T-helper 22 cell (primary cell): ENCODE measurements at places on chromosomes 13 and 19.

DNA sequence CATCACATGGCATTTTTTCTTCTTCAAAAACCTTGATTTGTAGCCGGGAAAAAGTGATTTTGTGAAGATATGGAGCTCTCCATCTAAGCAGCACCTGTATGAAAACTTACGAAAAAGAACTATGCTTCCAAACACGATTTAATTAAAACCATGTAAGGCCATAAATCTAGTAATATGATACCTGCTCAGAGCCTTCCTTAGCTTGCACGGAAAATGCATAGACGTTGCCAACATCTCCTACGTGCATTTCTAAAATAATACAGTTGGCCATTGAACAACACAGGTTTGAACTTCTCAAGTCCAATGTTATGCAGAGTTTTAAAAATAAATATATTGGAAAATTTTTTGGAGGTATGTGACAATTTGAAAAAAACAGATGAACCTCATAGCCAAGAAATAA, 59.1 kb upstream of the RNF113B start:
- no peak for DNase-seq

DNA sequence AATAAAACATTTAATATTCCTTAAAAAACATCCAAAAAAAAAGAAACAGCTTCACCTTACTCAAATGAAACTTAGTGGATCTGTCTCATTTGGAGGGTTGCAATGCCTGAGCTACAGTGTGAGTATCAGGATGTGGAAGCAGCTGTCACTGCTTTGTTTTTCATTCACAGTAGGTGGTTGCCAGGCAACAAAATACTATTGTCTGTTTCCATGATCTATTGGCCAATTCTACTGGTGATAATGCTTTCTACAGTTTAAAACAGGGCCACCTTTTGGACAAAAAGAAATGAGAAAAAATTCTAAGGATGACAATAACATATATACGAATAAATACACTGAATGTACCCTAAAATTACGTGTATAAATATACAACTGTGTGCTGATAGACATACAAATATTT, 3.0 kb downstream of the ENOX1 start:
- DNase-seq: no peak

- DNase-seq: no peak
Observed at GRCh38 chr13:111202745-111203144, 87.6 kb downstream of the ARHGEF7 start.

GRCh38 chr19:55111238-55111831, 6.1 kb downstream of the PPP1R12C start:
- DNase-seq: no peak

DNA sequence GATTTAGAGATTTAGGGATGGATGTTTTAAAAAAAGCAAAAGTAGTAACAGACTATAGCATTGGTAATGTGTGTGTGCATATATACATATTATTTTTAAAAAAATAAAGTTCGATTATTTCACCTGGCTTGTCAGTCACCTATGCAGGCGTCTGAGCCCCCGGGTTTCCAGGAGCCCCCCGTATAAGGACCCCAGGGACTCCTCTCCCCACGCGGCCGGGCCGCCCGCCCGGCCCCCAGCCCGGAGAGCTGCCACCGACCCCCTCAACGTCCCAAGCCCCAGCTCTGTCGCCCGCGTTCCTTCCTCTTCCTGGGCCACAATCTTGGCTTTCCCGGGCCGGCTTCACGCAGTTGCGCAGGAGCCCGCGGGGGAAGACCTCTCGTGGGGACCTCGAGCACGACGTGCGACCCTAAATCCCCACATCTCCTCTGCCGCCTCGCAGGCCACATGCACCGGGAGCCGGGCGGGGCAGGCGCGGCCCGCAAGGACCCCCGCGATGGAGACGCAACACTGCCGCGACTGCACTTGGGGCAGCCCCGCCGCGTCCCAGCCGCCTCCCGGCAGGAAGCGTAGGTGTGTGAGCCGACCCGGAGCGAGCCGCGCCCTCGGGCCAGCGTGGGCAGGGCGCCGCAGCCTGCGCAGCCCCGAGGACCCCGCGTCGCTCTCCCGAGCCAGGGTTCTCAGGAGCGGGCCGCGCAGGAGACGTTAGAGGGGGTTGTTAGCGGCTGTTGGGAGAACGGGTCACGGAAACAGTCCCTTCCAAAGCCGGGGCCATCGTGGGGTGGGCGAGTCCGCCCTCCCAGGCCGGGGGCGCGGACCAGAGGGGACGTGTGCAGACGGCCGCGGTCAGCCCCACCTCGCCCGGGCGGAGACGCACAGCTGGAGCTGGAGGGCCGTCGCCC, 840 bp upstream of the CCNA1 start:
- DNase-seq: no peak

DNA sequence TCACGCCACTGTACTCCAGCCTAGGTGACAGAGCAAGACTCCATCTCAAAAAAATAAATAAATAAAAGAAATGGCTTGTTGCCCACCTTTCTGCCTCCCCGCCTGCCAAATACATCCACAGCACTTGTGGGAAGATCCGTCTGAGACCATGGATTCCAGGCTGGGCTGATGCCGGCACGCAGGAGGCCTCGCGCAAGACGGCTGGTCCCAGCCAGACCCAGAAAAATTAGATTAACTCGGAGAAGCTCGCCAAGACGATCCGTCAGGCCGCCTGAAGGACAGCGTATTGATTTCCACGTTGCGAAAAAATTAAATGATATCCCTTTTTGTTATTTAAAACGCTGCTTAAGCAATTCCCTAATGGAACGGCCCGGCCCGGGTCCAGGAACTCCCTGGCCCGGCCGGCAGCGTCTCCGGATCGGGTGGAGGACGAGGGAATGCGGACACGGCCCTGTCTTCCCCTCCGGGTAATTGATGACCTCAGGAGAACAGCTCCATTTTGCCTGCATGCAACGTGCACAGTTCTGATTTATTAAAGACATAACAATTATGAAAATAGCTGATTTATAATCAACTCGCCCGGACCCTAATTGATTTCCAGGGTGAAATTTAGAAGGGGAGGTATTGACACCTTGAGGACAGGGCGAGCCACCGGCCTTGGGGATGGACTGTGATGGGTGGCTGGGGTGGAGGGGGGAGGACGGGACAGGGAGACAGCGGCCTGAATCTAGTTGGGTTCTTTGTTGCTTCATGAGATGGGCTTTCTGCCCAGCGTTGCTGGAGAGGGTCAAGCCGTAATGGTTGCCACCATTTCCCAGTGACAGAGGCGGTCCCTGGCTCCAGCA, 52.1 kb downstream of the ZNRF4 start:
- DNase-seq: no peak
